ENCODE measurements at places on chromosomes 3 and 15.

DNA sequence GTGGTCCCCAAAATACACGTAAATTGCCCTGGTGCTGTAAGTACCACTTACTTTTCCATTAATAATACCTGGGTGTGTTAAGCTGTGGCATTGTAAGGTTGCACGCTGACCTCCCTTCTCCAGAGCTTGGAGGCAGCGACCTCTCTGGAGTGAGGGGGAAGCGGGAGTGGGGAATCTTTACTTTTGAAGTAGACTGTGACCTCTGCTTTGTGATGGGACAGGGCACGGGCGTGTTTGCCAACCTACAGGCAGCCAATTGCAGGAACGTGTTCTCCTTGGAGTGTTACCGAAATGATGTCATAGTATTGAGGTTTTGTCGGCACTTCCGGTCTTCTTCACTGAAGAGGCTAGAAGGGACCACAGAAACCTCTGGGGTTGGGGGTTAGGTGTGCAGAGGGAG lies 227.3 kb upstream of the C2CD4B start:
- DNase-seq, result no peak

DNA sequence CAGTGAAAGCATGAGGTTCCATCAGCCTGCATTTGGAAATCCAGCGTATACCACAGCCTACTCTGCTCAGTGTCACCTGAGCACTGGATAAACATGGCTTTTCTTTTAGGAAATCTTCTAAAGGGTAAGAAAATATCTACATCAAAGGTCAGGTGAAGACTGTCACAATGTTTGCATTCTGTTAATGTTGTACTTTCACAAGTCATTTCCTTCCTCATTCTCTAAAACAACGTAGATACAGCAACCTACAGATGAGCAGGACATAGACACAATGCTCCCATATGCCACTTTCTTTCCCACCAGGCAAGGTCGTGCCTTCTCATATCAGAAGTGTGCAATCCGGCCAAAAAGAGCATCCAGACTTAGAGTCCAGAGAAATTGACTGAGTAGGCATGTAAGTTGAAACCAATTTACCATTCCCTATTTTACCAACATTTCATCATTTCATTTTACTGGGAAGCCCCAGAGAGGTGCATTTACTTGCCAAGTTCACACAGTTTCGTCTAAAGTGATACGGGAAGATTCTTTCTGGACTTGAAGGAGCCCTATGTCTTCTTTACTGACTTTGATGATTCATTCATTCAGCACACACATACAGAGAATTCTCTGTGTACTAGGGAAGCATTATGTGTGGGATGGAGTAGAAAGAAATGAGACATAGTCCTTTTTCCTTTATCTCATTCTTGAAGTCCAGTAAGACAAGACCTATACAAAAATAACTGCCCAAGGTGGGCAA lies 30.6 kb upstream of the LPP start:
- DNase-seq, result no peak

DNA sequence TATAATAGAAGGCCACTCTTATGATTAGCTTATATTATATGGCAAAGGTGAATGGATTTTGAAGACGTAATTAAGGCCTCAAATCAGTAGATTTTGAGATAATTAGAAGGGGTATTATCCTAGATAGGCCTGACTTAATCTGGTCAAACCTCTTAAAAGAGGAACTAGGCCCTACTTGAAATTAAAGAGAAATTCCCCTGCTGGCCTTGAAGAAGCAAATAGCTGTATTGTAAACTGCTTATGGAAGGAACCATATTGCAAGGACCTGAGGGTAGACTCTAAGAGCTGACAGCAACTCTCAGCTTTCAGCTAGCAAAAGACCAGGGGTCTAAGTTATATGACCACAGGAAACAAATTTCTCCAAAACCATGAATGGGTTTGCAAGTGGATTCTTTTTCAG lies 219.0 kb upstream of the ONECUT1 start:
- no peak for DNase-seq

- DNase-seq, result no peak
These were observed 85.3 kb downstream of the LRRK1 start for GRCh38 chr15:101004500-101004899.

DNA sequence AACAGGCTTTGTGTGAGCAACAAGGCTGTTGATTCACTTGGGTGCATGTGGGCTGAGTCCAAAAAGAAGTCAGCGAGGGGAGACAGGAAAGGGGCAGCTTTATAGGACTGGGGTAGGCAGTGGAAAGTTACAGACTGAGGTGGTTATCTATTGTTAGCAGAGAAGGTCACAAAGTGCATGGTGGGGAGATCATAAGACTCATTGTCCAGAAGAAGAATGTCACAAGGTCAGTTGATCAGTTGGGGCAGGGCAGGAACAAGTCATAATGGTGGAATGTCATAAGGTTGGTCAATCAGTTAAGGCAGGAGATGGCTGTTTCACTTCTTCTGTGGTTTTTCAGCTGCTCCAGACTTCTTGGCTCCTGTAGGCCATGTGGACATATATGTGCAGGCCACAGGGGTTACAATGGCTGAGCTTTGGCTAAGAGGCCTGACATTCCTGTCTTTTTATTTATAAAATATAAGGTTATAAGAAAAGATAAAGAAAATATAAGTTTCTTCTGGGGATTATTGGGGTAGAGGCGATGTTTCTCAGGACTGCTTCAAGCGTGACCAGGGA lies 69.5 kb upstream of the SNTN start:
- DNase-seq, result no peak

- DNase-seq, result no peak
These were observed 44.9 kb downstream of the FGF7 start for GRCh38 chr15:49467746-49468480.
